Endothelial cell of coronary artery (primary cell): ENCODE measurements at places on chromosomes 12 and 14. TPM values are rescaled to one million over a fixed set of nuclear protein-coding genes. Genes with fewer than 3 reads are reported as not detected.

SDSL gene
- 6.8 and 7.0 TPM in 2 replicates for total RNA-seq

OR8S1 gene
- not detected in 2 replicates for total RNA-seq

PRH1 gene
- 13.2 and 26.6 TPM in 2 replicates for total RNA-seq

EIF2S3B gene
- total RNA-seq, result 0.99 and 1.2 TPM in 2 replicates

ACOT4 gene
- total RNA-seq, result 0.27 and 0.38 TPM in 2 replicates

NANOG gene
- not detected in 2 replicates for total RNA-seq

SEC23A gene
- 215 and 265 TPM in 2 replicates for total RNA-seq

CD163 gene
- under 0.01 TPM in 1 of 2 replicates, not detected in the other for total RNA-seq

NEDD1 gene
- total RNA-seq, result 25.1 and 27.6 TPM in 2 replicates

TCL1B gene
- not detected in 2 replicates for total RNA-seq

VRTN gene
- total RNA-seq, result not detected in 2 replicates

FOXM1 gene
- 5.3 and 6.2 TPM in 2 replicates for total RNA-seq

SFSWAP gene
- total RNA-seq, result 17.0 and 24.6 TPM in 2 replicates

CCDC184 gene
- total RNA-seq, result 0.09 and 0.28 TPM in 2 replicates

GLIPR1L2 gene
- total RNA-seq, result 0.18 and 0.56 TPM in 2 replicates
